ENCODE measurements at places on chromosomes 2 and 18. TPM values are rescaled to one million over a fixed set of nuclear protein-coding genes. Genes with fewer than 3 reads are reported as not detected.

Gene ITGB1BP1
- total RNA-seq = 60.7 TPM

Gene RNF144A
- total RNA-seq = 41.5 TPM

Gene PLCD4
- 0.31 TPM for total RNA-seq

Gene SLC11A1
- total RNA-seq = 1.7 TPM
